ENCODE measurements at places on chromosomes 2 and 18.

DNA sequence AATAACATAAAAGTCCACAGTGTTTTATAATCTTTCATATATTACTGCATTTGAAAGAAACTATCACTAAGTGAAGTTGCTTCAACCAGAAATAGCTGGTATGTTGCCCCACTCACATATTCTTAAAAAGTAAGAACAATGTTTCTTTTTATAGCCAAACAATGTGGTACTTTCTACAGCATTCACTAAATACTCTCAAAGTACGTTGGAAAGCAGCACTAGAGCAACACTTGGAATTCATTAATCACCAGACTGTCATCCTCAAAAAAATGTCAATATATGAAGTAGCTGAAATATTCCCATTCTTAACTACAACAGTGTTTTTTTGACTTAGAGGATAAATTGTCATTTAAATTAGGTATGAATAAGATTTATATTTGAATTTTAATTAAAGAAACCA is 32.8 kb downstream of the COBLL1 start:
- DNase-seq: no peak

- no peak for DNase-seq
Measured at GRCh38 chr2:8630676-8631464, 51.0 kb upstream of the ID2 start.

- no peak for DNase-seq
Measured at GRCh38 chr2:174020926-174021662, 55.9 kb upstream of the SP3 start.

DNA sequence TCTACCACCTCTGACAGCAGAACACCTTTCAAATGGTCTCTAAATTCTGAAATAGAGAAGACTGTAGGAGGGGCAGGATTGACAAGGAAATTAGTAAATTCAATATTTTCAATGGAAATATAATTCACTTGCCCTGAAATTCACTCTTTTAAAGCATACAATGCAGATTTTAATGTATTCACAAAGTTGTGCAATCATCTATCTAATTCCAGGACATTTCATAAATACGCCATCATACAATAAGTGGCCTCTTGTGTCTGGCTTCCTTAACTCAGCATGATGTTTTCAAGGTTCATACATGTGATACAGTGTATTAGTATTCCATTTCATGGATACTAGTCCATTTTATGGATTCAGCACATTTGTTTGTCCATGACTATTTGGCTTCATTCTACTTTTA is 74.2 kb downstream of the ZRANB3 start:
- DNase-seq: no peak

DNA sequence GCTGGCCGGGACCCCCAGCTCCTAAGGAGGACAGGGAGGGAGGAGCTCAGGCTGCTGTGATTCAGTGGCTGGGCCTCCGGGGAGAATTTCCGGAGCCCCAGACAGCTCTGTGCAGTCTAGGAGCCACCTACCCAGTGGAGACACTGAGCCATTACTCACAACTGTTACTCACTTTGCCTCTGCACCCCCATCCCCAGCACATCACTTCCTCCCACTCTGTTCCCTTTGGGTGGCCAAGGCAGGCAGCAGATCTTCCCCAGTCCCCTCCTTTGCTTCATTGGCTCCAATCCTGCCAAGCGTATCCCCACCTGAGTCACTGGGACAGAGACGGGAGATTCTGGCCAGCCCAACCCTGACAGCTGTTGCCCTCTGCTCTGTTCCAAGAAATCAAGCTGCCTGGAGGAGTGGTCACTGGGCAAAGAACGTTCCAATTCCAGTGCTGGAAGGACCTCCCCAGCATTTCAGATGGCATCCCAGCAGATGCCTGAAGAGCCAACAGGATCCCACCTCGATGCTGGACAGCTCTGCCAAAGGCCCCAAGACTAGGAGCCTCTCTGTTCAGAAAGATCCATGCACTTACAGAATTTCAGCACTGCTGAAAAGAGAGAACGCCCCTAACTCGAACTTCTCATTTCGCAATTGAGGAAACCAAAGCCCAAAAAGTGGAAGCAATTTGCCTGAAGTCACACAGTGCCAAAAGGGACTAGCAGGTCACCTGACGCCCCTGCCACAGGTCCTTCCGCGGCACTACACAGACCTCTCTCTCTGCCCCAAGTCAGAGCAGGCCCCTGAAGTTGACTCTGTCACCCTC is 68.3 kb downstream of the TNS1 start:
- no peak for DNase-seq

GRCh38 chr18:5872886-5873285 is 22.4 kb downstream of the TMEM200C start:
- DNase-seq: no peak

- peak; percentile 64 for DNase-seq
Measured at GRCh38 chr2:88765154-88765888, 73.8 kb downstream of the RPIA start.

GRCh38 chr2:108169982-108170625 is 69.7 kb upstream of the SULT1C3 start:
- no peak for DNase-seq

GRCh38 chr2:126359494-126359893 is 296.5 kb upstream of the GYPC start:
- DNase-seq: no peak

DNA sequence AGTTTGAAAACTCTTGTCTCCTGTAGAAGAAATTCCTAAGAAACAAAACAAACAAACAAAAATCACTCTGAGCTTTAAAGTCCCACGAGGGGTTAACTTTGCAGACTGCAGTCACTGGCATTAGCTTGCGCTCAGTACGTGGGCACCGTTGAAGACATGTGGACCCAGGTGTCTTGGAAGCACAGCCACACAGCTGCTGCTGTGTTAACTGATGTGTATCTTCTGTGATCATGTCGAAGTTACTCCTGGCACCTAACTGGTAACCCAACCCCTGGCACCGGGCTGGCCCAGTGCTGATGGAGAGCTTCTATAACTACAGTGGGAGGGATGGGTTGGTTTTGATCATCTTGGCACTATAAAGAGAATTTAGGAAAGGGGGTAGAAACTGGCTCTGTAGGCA is 51.6 kb upstream of the FHL2 start:
- DNase-seq: no peak

GRCh38 chr2:74379851-74380789 is at the start of gene DCTN1:
Gene DCTN1 (minus strand): TSS chr2:74380311. CDS start chr2:74380037, 274 bp downstream.
- DNase-seq: peak; percentile 82

DNA sequence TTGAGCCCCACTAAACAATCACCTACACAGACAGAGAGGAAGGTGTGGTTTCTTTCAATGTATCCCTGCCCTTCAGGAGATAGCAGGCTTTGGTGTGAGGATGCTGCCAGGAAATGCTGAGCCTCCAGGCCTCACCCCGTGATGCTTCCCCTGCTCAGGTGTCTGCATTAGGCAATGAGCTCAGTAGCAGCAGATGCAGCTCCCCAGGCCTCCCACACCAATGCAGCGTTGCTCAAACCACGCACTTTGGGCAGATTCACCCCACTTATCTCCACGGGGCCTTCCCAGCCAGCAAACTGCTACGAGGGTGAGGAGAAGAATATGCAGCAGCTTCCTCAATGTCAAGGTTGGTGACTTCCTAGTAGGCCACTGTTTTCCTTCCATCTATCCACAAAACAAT is 229.3 kb upstream of the PXDN start:
- no peak for DNase-seq

DNA sequence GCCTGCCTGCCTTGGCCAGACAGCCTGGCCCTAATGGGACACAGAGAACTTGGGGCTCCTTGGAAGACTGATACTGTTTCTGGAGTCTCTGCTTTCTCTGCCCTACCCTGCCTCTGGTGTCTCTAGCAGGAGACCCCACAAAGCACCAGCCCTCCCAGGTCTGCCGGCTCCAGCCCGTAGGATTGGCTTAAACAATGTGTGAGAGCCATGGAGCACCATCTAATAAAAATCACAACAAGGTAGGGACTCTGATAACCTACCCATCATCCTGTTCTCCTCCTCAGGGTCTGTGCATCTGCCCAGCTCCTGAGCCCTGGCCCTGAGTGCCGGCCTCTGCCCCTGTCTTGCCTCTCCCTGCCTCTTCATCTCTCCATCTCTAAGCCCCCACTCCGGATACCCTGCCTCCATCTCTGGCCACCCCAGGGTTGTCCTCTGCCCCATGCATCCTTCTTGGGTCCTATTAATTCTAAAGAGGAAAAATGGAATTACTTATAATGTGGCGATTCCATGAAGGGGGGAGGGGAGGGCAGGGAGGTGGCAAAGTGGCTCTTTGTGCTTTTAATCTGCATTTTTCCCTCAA is 1.2 kb upstream of the ECEL1 start:
- DNase-seq: no peak

DNA sequence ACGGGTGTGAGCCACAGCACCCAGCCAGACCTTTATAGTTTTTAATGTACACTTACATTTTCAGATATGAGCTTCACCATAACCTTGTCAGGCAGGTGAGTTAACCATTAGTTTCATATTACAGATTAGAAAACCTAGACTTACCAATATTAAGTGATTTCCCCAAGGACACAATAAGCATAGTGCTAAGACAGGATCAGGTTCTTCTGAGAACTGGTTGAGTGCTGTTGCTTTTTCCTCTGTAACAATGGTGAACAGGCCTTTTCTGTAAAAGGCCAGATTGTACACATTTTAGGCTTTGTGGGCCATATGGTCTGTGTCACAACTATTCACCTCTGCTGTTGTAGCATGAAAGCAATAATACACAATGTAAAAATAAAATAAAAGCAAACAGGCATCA is 332.0 kb downstream of the PIK3C3 start:
- DNase-seq: no peak

- DNase-seq: no peak
Measured at GRCh38 chr2:12430407-12431133, 286.2 kb upstream of the TRIB2 start.

DNA sequence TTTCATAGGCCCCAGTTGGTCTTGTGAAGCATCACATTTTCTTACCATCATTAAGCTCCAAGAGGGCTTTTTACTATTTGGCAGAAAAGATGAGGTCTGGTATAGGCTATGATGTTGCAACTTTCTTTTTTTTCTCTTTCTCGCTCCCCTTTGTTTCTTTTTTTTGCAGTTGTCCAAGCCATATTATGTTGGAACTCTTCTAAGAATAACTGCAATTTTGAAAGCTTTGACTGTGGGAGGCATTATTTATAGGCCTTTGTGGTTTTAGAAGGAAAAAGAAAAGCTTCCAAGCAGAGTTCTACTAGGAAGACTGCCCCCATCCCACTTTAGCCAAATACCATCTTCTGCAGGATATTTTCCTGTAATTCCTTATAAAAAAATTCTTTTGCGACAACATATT is 571.6 kb downstream of the ARHGAP15 start:
- no peak for DNase-seq

DNA sequence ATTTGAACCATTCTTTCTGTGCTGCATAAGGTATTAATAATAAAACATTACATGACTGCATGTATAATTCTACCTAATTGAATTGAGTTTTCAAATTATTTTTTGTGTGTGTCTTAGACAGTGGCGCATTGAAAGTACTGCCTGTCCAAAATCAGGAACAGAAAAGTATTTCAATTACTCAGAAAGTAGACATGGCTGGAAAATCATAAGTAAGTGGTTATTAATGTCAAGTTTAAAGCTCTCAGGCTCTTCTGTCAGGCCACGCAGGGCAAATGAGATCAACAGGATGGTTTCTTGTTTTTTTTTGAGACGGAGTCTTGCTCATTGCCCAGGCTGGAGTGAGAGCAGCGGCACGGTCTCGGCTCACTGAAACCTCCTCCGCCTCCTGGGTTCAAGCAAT is 32.4 kb upstream of the DARS1 start:
- DNase-seq: no peak

DNA sequence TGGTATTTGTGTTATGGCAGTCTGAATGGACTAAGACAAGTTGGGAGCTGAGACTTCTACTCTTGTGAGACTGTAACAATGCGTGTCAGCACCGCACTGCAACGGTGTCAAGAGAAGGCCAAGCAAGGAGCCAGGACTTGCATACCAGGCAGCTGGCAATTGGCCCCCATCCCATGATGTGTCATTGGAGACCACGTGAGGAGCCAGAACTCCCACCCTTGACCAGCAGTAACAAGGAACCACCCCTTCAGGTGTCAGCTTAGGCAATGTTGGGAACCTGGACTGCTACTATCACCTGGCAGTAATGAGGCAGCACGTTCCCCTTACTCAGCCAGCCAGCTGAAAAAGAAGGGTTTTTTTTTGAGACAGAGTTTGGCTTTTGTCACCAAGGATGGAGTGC is 32.7 kb upstream of the AGFG1 start:
- DNase-seq: no peak

DNA sequence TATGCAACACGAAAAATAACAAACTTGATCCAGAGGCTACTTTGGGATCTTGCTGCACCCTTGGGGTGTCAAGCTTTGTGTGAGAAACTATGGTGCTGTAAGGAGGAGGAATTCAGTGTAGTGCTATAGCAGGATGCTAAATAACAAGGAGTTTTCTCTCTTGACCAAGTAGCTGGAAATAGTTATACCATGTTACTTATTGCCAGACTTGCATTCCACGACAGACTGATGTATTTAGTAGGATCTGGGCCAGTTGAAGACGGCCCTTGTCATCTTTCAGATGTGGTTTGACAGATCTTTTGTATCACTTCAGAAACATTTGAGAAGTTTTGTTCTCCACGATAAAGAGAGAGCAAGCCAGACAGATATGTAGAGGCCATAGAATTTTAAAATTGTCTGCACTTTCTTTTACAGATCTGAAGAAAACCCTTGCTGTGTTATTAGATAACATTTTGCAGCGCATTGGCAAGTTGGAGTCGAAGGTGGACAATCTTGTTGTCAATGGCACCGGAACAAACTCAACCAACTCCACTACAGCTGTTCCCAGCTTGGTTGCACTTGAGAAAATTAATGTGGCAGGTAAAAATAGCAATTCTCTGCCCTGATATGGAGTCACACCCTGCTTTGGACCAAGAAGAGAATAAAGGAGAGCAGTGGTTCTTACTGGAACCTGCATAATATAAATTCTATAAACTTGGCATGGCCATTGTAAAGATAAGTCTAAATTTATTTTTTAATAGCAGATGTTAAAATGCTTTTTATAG is 16.3 kb downstream of the MGAT5 start:
- DNase-seq: no peak

- no peak for DNase-seq
Measured at GRCh38 chr2:54891909-54892308, 158.3 kb downstream of the RTN4 start.

DNA sequence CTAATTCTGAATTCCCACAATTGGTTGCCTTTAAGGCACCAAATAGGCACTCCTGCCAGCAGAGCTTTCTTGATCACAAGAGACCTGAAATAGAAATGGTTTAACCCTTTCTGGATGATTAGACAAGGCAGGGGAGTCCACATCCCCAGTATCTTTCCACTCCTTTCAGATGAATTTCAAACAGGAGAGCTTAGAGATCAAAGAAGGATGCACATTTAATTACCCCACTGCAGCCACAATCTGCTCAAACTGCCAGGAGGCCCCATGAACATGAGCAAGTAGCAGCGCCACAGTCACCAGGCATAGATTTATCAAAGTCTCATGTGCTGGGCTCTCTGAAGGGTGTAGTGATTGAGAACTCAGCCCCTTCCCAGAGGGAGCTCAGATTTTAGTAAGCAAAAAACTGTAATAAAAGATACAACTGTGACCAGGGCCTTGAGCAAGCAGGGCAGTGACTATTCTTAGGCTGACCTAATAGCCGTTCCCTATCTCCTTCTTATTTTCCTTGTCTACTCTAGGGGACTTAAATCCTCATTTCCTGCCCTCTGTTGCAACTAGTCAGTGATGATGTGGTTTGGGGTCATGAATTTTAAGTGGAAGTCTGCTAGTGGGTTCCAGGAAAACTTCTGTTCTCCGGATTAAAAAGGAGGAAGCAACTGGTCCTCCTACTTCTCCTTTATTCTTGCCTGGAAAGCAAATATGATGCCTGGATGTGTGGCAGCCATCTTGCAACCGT is 53.7 kb downstream of the SLC4A3 start:
- DNase-seq: no peak
